ENCODE measurements at places on chromosomes 13 and 19.

DNA sequence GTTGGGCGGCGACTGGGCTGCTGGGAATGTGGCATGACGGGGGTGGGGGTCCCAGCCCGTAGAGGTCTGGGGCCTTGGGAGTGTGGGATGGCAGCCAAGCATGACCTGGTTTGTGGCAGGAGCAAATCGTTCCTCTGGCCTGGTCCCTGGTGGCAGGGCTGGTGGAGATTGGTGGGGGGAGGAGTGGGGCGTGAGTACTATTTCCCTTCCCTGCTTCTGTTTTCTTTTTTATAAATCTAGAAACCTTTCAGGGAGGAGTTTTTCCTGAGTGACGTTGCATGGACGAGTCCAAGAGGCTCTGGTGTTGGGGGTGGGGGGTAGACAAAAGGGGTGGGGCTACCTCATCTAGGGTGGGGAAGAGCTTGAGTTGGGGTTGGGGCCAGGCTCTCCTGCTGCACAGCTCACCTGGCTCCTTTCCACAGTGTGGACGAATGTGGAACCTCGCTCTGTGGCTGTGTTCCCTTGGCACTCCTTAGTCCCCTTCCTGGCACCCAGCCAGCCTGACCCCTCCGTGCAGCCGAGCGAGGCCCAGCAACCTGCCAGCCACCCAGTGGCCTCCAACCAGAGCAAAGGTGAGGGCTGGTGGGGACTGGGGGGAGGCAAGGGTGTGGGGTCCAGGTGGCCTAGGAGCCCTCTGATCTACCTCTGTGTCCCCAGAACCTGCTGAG, 15.4 kb upstream of the PRR19 start:
- no peak for DNase-seq

DNA sequence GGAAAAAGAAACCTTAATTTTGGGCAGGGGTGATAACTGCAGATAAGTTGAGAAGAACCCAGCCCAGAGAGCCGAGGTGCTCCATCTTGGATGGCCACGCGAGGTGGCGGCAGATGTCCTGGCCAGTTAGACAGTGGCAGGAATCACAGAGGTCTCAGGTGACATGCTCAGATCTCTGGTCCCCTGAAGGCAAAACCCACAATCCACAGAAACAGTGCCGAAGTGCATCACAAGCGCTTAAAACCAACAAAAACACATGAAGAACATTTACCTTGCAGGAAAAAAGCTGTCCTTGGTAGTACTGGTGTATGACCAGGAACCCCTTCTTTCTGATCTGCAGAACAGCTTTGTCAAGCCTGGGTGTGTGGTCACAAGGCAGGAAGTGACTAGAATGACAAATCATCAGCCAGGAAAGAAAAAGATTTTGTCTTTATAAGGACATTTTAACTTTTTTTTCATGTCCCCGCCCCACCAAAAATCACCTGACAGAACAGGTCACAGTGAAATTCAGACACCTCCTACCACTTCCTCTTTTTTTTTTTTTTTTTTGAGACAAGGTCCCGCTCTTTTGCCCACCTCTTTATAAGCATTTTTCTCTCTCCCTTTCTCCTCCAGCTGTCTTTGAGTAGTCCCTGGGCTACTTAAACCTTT, at the start of gene LCP1:
Gene LCP1 (minus strand): TSS at position 338 of the 651 bp plus-strand sequence. CDS start 22,515 bp downstream, outside the sequence.
- DNase-seq = peak; percentile 87

DNA sequence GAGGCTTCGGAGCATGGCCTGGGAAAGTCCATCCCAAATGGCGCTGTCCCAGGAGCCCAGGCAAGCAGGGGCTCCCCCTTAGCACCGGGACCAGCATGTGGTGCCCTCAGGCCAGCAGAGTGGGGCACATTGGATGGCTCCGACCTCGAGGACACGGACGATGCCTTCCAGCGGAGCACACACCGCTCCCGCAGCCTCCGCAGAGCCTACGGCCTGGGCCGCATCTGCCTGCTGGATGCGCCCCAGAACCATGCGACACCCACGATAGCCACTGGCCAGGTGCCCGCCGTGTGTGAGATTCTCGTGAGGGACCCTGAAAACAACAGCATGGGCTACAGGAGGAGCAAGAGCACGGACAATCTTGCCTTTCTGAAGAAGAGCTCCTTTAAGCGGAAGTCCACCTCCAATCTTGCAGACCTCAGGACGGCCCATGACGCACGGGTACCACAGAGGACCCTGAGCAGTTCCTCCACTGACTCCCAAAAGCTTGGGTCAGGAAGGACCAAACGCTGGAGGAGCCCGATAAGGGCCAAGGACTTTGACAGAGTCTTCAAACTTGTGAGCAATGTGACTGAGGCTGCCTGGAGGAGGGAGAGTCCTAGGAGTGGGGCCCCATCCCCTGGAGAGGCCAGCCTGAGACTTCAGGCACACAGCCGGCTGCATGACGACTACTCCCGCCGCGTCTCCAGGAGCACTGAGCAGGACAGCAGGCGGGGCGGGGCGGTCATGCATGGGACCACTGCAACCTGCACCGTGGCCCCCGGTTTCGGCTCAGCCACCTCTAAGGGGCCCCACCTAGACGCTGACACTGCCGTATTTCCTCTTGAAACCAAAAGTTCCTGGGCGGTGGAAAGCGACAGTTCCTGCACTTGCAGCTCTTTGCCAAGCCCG, 63.1 kb downstream of the SPATA13 start:
- no peak for DNase-seq

GRCh38 chr13:44136696-44137268, 236.8 kb upstream of the SERP2 start:
- no peak for DNase-seq

GRCh38 chr13:20891768-20892167, 10.8 kb downstream of the XPO4 start:
- DNase-seq = no peak

DNA sequence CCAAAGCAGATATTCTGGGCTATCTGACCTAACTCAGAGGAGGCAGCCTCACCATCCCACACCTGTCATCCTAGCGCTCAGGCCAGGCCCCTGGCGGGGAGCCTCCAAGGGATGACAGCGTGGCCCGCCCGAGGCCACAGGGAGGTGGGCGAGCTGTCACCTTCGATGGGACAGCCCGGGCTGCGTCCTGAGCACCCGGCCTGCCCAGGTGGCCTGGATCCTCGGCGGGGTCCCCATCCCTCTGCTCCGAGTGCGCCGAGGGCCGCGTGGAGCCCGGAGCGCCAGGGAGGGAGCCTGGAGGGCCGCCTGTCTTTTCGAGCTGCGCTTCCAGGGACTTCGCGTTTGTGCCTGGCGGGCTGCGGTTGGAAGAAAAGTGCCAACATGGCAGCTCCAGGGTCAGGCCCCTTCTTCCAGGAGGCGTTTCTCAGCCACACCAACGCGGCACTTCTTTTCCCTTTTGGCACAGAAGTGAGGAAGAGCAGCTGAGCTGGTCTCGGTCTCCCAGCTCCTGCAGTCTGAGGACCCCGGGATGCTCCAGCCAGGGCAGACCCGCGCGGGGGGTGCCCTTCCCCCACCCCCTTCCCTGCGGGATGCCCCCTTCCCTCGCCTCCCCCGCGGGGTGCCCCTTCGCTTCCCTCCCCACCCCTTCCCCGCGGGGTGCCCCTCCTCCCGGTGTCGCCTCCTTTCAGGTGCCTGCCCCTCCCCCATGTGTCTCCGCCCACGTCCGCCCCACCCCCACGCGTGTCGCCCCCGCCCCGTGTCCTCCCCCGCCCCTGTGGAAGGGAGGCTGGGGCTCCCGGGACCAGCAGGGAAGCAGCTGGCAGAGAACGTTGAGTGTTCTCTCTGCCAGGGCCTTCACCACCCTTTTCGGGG, 42.3 kb downstream of the GJA3 start:
- peak; percentile 25 for DNase-seq

DNA sequence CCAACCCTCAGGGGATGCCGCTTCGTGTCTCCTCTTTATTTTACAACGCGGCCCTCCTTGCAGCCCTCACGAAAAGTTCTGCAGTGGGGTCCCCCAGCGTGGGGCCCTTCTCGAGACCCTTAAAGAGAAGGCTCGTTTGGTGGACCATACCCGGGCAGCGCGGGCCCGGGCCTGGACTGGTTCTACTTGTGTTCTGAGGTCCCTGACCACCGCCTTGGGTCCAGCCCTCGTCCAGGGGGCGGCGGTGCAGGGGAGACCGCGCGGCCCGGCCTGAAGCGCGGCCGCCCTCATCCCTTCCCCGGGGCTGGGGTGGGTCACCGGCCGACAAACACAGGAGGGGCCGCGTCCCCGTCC, 400 bp upstream of the SERP2 start:
- DNase-seq = no peak

GRCh38 chr13:18946738-18947137, 234.9 kb downstream of the TUBA3C start:
- no peak for DNase-seq

DNA sequence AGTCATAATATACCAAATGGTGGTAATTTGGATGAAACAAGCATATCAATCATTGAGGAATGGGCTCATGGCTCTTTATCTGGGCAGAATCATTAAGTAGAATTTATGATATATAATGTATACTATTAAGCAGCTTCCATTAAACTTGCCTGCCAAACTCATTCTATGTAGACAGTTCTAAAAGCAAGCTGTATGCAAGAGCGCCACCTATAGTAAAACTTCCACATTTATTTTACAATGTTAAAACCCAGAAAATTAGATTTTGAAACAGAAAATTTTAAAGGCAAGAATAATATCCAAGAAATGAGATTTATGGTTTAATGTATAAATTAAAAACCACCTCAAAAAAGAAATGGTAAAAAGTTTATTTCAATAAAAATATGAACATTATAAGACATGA, 161.5 kb downstream of the MZT1 start:
- DNase-seq = no peak

DNA sequence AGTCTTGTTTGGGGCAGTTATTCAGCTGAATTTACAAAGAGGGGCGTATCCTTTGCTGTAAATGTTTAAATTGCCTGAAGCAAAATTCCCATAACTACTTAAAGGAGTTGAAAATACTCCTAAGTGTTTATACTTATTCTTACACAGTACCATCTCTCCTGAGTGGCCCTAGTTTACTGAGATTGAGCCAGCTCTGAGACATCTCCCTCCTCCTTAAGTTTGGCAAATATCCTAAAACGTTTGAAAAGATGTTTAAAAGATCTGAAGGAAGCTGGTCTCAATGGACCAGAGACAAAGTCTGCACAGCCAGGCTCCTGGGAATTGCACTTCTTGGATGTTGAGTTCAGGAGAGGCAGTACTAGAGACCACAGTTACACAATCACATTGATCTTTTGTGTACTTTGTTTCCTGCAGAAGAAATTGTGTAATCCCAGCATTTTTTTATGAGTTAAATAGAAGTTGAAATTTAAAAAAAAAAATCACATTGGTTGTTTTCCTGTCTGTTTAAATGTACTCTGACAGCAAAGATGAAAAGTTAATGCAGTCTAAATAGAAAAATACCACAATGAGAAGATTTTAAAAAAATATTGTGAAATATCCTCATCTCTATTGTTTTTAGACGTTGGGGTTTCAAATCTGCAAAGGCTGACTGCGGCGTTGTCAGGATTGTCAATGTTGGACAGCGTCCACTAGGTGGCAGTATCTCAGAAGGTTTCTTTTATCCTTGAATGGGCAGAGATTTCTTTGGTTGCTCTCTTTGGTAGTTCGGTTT, 20.7 kb downstream of the TNFSF11 start:
- peak; percentile 67 for DNase-seq

- DNase-seq = no peak
Measured at GRCh38 chr13:43095771-43096719, 72.7 kb downstream of the DNAJC15 start.

- no peak for DNase-seq
Measured at GRCh38 chr19:8826371-8826770, 5.7 kb downstream of the ZNF558 start.

DNA sequence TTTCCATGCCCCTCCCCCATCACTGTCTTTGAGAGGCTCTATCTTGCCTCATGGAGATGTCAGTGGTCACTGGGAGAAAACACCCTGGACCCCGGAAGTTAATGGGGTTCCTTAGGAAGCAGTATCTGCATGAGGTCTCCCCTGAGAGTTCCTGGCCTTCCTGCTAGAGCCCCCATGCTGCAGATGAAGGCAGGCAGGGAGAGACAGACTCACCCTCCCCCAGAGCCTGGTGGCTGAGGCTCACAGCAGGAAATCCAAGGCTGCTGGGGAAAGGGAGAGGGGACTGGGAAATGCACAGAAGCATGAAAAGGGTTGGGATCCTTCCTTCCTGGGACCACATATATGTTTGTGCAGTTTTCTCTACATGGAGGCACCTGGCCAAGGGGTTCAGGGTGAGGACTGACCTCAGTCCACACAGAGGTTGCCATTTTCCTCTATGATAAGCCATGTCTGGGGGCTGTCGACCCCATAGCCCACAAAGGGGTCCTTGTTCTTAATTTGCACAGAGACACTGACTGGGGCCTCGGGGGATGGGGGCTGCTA, 95.4 kb downstream of the RNASEH2B start:
- no peak for DNase-seq

GRCh38 chr13:111943229-111943795, 123.6 kb upstream of the SOX1 start:
- no peak for DNase-seq

DNA sequence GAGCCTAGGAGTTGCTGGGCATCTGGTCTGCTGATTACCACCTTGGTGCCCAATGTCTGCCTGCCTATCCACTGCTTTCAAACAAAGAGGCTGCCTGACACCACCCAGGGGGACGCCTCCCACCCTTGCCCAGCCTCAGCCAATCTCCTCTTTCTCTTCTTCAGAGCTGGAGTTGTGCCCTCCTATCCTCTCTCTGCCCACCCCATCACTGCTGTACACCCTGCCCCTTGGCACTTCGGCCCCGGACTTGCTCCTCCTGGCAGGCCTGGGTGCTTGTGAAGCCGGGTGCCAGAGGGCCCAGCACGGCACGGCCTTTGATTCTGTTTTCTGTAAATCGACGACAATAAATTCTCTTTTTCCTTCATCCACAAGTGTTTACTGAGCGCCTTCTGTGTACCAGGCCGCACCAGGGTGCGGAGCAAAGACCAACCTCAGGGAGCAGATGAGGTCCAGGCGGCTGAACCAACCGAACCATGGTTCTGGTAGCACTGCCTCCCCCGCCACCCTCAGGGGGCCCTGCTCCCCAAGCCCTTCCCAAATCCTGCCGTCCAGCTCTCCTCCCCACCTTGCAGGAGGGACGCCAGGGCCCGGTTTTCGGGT, 5.0 kb downstream of the RNF225 start:
- DNase-seq = no peak

DNA sequence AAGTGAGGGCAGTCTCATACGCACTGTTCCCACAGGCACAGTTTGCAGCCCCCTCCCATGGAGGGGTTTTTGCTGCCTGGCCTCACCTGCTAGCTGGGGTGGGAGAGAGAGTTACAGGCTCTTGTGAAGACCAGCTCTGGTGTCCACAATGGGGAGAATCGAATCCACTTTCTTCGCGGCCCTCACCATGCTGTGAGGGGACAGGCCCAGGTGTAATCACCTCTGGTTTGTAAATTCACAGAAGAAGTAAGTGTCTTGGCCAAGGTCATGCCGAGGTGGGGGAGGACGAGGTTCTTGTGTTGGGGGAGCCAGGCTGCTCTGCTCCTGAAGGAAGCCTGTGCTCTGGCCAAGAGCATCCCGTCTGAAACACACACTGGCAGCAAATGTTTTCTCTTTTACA, 39.5 kb downstream of the TEX29 start:
- DNase-seq = no peak

- DNase-seq = peak; percentile 34
Measured at GRCh38 chr13:101520672-101521071, 68.2 kb downstream of the ITGBL1 start.

GRCh38 chr13:44160591-44161191, 212.9 kb upstream of the SERP2 start:
- no peak for DNase-seq

GRCh38 chr19:15292140-15292539, 40.2 kb downstream of the BRD4 start:
- DNase-seq = no peak
